ENCODE measurements at places on chromosomes 12 and 14.

DNA sequence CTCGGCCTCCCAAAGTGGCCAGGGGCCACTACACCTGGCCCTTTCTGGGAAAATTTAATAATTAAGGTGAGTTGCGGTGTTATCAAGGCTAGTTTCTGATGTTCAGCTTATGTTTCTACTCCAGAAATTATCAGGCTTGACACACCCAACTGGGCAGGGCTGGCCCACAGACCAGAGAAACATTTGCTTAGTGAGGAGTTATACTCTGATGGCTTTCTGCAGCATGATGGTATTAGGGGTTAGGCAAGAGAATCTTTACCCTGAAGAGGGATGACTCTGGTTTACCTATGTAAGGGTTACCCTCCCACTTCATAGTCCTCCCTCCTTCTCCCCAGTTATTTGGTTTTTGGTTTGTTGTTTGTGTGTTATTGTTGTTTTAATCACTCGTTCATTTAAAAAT lies 24.5 kb upstream of the HECTD1 start:
- no peak for DNase-seq

DNA sequence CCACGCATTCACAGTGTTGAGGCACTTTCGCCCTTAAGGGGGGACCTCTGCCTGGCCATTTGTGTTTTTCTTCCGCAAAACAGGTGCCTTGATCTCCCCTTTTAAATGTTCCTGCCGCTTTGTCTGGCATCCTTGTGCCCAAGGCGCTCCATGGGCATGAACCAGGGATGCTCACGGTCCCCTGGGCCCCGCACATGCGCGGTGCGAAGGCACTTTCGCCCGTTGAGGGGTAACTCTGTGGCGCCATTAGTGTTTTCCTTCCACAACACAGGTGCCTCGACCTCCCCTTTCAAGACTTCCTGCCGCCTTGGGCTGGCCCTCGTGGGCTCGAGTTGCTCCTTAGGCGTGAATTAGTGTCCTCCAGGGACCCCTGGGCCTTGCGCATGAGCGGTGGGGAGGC lies 335.5 kb downstream of the ALG10 start:
- no peak for DNase-seq

- DNase-seq: no peak
These were observed 260.5 kb downstream of the C12orf50 start for GRCh38 chr12:87768501-87769287.

DNA sequence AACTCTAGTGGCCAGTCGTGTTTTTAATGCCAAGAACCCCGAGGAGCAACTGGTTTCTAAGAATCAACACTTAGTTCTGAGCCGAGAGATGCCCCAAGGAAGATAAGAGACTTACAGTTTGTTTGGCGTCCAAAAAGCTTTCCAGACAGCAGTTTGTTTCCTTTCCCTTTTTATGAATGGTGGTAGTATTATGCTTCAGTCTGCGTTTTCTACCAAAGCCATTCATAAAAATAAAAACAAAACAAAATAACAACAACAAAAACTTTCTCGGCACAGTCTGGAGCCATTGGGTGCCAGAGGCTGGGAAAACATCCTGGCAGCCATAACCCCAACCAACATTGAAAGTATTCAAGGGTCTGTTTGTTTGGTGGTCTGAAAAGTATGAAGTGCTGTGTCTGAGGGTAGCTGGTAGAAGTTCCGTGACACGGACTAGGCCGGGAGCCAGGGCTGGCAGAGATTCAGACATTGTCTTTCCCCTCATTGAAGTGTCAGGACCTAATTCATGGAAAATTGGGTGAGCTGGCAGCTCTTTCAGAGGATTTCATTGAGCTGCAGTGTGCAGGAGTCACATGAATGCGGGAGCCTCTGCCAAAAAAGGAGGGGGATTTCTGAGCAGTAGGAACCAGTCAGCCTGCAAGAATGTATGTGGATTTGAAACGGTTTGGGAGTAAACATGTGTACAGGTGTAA lies 124.2 kb downstream of the HMGA2 start:
- no peak for DNase-seq

DNA sequence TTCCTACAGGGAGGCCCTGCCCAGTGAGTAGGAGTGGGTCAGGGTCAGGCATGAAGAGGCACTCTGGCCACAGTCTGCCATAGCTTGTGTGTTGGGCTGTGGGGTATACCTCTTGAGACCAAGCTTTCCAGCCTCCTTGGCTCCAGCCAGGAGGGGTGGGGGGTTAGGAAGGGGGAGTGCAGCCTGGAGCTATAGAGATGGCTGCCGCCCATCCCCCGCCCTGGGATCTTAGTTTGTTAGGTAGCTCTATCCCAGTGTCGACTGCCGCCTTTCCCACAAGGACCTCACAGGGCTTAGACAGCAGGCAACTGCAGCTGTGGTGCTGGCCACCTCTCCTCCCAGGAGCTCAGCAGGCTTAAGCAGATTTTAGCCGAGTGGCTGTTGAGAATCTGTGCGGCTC lies 216.4 kb downstream of the PLCZ1 start:
- no peak for DNase-seq

GRCh38 chr14:46344327-46344937 lies 307.1 kb downstream of the RPL10L start:
- peak; percentile 4 for DNase-seq

DNA sequence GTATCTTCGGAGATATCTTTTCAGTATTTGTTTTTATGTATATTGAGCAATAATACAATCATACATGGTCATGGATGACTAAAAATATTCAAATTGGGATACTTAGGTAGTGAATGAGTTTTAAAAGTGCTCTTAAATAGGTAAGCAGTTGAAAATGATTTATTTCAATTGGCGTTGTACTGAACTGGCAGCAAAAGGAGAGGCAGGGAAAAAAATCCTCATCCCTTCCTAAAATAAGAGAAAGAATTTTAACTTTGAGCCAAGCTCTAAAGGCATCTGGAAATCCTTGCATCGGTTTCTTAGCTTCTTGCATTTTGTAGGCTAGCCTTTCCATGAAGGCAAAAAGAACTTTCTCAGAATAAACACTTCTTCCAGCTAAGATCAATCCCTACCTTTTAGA lies 125.2 kb downstream of the MGST1 start:
- no peak for DNase-seq

GRCh38 chr14:35369701-35370191 lies 34.8 kb downstream of the NFKBIA start:
- DNase-seq: peak; percentile 87

DNA sequence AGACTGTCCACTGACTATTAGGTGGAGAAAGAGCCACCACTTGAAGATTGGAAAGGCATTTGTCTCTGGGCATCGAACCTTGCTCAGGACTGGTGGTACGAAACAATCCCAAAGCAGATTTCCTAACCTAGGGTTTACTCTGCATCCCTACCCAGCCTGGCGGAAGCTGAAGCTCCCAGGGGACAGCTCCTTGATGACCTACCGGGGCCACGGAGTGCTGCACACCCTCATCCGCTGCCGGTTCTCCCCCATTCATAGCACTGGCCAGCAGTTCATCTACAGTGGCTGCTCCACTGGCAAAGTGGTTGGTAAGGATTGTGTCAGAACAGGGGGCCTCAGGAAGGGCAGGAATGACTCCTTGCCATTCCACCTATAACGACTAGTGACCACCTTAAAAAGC lies 6.5 kb upstream of the NRL start:
- DNase-seq: no peak

DNA sequence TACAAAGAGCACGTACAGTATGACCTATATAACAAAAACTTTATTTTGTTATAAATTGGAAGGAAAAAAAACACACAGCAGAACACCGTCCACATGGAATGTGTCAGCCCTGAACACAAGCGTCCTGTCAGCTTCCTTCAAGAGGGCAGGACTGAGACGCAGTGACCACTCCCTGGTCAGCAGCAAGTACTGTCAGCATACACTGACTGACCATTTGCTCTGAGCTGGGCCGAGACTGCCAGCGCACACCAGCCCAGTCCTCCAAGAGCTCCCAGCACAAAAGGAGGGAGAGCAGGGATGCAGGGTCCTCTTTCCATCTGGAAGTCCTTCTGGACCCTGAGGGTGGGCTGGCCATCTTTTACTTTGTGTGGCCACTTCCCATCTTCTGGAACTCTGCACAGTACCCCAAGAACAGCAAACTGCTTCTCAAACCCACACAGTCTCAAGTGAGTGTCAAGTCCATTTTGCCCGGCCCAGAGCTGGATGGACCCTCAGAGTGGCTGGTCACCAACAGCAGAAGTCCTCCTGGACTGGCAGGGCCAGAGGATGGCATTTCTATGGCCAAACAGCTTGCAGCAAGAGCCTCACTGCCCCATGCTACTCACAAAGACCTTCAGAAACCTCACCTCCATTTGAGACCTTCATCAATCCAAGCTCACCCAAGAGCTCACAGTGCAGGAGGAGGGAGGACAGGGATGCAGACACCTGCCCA lies 11.7 kb downstream of the CCDC88C start:
- DNase-seq: no peak

GRCh38 chr14:22796087-22796707 lies 19.0 kb downstream of the SLC7A7 start:
- DNase-seq: no peak

GRCh38 chr14:90722590-90722989 lies 93.6 kb downstream of the TTC7B start:
- no peak for DNase-seq

DNA sequence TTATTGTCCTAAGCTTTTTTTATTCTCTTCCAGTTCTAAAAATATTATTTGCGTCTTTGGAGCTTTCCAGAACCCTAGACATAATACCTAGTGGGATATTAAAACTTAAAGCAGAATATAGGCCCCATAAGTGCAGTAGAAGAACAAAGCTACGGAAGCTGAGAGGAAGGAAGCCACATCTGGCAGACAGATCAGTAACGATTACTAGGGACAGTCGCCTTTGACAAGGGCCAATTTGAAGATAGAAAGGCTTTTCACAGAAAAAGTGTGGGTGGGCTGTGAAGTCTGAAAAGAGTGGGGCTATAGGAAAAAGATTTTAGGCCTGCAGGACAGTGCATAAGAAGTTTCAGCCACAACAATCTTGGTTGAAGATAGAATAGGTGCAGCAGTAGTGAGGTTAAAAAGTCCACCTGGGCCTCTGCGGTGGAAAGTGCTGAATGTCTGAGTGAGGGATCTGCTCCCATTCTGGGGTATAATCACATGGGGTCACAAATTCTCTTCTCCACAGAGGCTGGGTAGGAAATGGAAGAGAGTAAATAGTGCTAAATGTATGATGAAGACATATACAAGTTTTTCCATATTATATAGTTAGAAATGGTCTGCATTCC lies 114.5 kb downstream of the CMAS start:
- DNase-seq: no peak

DNA sequence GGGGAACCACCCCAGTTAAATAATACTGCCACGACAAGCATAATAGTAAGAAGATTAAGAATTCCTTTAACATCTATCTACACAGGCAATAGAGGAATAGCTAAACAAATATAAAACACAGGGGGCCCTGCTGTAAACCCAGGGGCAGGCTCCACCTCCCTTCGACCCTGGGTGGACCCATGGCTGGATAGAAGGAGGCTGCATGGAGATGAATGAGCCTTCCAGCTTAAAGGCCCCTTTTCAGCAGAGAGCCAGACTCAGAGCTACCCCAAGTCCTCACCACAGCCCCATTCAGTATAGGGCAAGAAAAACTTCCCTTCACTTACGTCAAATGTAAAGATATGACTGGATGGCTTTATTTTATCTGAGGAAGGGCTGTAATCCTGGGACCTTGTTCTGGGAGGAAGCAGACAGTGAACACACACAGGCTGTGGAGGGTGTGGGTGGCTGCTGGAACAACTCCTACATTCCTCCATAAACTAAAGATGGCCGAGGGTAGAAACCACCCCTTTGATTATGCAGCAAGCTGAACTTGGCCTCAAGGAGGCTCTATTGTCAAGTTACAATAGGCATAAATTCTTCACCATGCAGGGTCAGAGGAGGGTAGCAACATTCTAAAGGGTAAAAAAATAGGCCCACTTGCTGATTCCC lies 30.4 kb downstream of the NUAK1 start:
- DNase-seq: no peak

- peak; percentile 92 for DNase-seq
These were observed 271.0 kb upstream of the RTL1 start for GRCh38 chr14:101174522-101174838.

DNA sequence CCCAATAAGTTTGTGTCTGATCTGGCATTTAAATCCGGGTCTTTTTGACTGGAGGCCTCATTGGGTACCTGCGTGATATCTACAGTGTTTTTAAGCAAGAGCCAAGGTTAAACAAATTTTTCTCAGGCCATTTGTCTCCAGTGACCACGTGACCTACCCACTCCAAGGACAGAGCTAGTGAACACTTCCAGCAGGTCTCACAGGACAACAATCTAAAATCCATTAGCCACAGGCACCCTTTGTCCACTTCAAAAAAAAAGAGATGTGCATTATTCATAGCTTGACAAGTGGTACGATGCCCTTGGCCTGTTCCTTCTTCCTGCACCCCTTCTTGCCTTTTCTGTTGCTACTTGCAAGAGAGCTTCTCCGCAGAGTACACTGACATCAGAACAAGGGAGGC lies 109.6 kb upstream of the GSC start:
- no peak for DNase-seq

- DNase-seq: no peak
These were observed 56.0 kb upstream of the HECTD1 start for GRCh38 chr14:31263485-31264133.

- no peak for DNase-seq
These were observed 126.9 kb upstream of the AMIGO2 start for GRCh38 chr12:47206450-47207339.

DNA sequence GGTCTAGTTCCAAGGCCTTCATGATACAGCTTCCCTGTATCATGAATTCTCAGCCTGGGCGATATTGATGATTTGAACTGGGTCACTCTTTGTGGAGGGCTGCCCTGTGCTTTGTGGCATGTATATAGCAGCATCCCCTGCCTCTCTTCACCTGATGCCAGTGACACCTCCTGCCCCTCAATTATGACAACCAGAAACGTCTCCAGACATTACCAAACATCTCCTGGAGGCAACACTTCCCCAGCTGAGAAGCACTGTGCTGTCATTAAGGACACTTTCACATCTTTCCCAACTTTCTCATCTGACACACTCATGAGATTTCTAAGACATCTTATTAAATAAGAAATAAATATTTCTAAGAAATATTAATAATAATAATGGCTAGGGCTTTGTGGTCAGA lies 315.3 kb downstream of the BCL11B start:
- DNase-seq: no peak

DNA sequence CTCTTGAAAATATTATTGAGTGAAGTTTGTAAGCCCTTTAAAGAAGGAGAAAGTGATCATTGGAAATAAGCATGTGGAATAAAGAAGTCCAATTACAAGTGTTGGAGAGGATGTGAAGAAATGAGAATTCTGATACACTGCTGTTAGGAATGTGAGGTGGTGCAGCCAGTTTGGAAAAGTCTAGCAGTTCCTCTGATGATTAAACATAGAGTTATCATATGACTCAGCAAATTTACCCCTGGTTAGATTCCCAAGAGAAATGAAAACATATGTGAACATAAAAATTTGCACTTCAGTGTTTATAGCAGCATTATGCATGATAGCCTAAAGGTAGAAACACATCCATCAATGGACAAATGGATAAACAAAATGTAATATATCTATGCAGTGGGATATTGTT lies 319.9 kb downstream of the AEBP2 start:
- DNase-seq: no peak

GRCh38 chr12:37546901-37547475 lies 769.6 kb upstream of the ALG10B start:
- DNase-seq: no peak
